Stimulated activated CD4-positive, alpha-beta T cell treated with anti-CD3 and anti-CD28 coated beads, Interleukin-1b, Interleukin-23, amount 100 ng/mL, for 24 hours (primary cell): ENCODE measurements at places on chromosomes 6 and 20.
A peak's percentile ranks its signal among the peaks of the same experiment; 100 is the strongest.

DNA sequence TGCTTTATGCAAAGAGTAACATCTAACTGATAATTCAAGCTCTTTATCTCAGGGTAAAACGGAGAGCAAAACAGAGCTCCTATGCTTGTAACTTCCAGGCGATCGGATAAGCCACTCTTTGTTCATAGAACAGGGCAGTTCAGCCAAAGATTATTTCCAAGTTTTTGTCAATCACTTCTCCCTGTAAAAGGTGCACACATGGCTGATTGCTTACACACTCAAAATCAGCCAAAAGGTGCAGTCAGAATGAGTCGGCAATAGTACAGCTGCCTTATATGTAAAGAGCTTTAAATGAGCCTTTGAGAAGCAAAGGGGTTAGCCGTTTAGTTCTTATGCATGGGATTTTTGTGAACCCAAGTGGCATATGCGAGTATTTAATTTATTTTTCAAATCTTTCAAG, 449.6 kb upstream of the POU3F2 start:
- no peak for DNase-seq

GRCh38 chr20:57632286-57632685, 12.1 kb upstream of the ZBP1 start:
- no peak for DNase-seq

DNA sequence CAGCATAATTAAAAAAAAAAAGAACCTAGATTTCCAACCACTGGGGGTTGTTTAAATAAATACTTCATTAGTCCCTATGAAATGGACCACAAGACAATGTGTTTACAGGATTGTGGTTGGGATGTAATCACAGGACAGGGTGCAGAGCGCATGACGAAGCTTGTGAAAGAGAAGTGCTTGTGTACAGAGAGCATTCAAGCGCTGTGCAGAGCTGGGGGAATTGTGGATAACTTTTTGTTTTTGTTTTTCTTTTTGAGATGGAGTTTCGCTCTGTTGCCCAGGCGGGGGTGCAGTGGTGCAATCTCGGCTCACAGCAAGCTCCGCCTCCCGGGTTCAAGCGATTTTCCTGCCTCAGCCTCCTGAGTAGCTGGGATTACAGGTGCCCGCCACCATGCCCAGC, 22.3 kb downstream of the LAMA5 start:
- no peak for DNase-seq

- DNase-seq: no peak
Measured at GRCh38 chr20:5845681-5846615, 95.7 kb downstream of the SHLD1 start.

DNA sequence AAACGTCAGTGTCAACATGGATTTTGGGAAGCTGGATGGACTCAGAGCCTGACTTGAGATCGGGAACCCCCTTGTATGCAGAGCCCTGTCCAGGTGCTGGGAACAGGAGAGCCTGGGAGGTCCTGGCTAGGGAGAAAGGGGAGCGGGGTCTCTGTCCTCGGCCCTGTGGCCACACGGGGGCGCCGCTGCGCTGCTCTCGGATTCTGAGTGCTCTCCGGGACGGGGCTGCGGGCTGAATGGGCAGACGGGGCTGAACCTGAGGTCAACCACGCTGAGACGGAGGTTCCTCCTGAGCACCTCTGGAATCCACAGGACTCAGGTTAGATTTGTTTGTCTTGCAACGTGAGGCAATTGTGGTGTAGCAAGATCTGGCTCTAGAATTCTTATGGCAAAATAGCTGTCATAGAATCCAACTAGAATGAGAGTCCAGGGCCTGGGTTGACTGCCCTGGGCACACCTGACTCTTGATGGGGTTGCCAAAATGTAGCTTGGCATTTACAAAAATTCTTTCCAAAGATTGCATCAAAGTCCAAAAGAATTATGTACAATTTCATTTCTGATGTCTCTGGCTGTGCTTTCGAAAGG, 20.6 kb upstream of the HLA-F start:
- DNase-seq: peak; percentile 61

DNA sequence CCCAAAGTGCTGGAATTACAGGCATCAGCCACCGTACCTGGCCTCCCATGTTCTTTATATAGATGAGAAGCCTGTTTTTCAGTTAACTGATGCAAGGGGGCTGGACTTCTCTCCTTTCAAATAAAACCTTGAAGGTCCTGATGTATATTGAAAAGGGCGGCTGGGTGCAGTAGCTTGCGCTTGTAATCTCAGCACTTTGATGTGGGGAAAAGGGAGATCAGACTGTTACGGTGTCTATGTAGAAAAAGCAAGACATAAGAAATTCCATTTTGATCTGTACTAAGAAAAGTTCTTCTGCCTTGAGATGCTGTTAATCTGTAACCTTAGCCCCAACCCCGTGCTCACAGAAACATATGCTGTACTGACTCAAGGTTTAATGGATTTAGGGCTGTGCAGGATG, 16.1 kb upstream of the SAMHD1 start:
- no peak for DNase-seq

DNA sequence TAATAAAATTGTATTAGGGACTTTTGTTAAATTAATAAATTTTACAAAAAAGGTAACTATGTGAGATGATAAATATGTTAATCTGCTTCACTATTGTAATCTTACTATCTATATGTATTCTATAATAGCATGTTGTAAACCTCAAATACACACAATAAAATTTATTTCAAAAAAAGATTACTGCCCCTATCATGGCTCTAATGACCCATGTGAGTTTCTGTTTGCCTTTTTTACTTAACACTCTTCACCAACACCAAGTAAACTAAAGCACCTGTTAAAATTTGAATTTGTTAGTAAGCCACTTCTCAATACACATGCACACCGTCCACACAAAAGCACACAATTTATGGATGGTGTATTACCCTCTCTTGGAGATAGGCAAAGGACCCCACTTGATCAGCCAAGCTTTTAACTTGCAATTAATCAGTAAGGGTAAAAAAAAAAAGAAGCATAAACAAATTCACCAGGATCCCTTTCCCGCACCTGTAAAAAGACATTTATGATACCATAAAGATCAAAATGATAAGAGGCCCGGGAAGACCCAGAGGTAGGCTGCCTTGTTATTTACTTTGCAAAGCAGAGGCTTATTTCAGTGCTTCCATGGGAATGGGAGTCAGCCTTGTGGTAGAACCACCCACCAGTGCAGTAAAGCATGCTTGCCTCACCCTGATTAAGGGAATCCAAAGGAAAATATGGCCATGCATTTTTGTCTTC, 28.6 kb upstream of the PKHD1 start:
- DNase-seq: no peak

DNA sequence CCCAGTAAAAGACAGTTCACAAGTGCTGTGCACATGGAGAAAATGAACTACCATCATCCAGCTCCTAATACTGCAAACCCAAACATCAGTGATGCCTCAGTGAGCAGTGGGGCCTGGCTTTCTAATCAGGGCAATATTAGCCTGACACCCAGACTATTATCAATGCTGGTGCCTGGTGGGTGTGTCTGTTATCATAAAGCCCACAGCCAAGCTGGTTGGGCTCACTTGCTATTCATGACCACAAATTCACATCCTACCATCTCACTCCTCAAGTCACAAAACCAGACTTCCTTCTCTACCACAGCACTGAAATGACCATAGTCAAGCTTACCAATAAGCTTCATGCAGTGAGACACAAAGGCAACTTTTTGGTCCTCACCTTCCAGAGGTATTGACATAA, 180.8 kb upstream of the PLN start:
- no peak for DNase-seq

DNA sequence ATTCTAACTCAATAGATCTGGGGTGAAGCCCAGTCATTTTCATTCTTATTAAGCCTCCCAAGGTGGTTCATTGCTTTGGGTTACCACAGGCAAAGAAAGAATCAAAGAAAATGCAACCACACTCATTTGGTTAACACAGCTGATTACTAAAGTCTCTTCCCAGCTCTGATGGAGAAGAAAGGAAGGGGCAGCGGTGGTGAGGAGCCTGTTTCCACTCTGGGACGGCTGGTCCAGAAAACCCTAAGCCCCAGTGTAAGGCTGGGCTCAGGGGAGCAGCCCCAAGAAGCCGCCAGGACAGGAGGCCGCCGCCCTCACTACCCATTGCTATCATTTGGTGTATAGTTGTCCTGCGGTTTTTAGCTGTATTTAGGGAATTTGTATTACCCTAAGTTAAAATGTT, 226.9 kb downstream of the CD83 start:
- DNase-seq: no peak

- no peak for DNase-seq
Measured at GRCh38 chr6:166933396-166933795, 23.0 kb downstream of the RNASET2 start.

DNA sequence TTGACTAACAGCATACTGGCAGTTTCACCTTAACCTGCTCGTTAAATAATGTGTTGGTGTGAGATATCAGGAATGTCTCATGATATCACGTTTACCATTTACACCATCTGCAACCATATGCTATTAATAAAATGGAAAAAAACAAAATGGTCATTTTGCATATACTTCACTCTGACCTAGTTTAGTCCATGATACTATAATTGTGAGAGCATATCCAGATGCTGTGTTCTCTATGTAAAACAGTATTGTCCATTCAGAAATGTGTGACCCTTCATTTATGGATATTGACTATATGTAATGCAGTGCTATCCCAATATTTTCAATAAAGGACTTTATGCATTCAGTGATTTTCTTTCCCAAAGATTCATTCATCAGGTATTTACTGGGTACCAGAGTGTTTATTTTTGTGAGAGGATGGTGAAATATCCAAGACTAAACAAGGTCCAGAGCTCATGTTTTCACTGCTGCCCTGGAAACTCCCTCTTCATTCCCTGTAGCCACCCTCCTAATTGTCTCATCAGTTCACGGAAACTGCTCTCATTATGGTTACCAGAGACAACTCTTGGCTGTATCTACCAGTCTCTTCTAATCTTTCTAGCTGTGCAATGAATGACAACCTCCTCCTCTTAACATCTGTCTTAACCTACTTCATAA, 25.7 kb upstream of the HINT3 start:
- no peak for DNase-seq

GRCh38 chr6:108766886-108767285, 81.3 kb upstream of the ARMC2 start:
- no peak for DNase-seq

DNA sequence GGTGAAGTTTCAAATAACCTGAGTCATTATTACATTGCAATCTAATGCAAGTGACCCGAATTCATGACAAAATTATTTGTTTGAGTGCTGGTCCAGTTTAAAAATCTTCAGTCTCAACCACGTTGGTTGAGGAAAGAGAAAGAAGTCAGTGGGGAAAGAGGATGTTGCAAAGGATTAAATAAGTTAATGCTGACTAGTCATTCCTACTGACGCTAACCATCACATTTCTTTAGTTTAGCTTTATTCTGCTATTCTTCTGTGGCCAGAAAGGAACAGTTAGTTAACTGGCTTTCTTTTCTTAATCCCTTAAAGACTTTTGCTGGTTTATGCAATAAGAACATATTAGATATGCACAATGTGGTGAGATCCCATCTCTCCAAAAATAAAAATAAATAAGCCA, 143.8 kb upstream of the FAM83B start:
- no peak for DNase-seq

DNA sequence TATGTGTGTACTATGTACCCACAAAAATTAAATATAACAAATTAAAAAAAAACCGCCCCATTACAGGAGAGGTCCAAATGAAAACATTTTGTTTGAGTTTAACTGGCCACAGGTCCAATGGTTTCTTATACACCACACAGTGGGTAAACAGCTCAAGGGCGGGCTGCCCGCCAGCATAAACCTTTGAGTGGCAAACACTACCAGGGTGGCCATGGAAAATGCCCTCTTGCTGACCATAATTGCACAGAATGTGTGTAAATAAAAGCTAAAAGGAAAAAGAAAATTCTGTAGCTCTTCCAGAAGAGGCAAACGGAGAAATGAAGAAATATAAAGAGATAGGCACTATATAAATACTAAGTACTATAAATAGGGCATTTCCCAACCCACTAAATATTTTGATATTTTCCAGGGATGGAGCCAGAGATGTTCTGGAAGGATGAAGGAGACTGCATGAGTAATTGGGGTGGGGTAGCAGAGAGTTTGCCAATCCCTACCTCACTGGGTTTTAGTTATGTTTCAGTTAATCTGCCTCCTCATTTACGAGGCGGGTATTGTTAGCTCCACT, 1.1 kb upstream of the CDC5L start:
- no peak for DNase-seq

DNA sequence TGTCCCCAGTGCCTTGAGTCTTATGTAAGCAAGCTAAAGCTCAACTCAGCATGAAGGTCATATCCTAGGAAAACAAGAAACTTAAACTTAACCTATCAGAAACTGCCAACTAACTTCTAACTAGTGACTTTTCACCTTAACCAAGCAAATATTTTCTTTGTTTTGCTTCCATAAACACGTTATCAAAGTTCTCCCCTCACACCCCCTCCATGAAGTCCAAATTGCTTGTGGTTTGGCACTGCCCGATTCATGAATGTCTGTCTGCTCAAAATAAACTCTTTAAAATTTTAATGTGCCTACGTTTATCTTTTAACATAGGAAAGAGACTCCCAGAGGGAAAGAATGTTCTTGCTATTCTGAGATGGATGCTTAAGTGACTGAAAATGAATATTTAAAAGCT, 34.9 kb downstream of the GSTA2 start:
- no peak for DNase-seq

DNA sequence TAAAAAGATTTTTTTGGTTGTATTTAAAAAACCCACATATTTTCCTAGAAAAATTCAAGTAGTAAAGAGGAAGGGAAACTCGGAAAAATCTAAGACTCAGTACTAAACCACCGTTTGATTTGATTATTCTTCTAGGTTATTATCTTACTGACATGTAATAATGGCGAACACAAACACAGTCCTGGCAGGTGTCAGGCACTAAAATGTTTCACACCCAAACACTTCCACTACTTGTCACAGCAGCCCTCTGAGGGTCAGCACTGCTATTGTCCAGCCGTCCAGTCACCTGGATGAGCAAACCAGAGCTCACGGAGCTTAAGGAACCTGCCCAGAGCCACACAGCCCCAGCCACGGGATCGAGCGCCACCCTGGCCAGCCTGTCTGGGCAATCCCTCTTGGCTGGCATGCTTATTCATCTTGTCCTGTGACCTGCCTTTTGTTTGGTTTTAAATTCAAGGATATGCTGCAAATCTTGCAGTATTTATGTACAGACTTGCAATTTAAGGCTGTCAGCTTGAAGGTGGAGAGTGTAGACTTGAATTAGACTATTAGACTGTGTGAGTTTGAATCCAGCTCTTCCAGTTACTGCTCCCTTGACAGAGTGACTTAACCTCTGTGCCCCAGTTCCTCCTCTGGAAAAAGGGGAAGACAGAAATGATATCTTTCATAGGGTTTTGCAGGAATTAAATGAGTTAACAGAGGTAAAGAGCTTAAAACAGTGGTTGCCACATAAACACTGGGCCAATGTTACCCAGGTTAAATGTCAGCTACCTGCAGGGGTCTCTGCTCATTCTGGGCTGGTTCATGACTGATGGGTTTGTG, 82.2 kb downstream of the CDYL start:
- no peak for DNase-seq

GRCh38 chr6:101397199-101397598, 3.7 kb downstream of the GRIK2 start:
- no peak for DNase-seq

DNA sequence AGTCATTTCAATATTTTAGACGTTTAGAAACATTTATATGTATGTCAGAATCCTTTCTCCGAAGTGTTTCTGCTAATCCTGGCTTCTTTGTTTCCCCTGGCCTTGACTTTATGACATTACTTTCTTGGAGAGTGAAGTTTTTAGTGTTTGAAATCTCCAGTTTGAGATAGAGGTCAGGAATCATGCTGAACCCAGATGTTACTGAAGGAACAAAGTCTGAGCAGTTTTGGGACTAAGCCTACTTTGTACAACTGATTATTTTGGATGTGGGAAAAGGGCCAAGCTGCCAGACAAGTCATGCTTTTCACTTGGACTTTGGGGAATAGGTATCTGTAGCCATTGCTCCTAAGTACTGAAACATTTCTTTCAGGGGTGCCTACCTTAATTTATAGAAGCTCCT, 2.3 kb downstream of the RNF144B start:
- no peak for DNase-seq
